ENCODE measurements at places on chromosomes 16 and 17.

DNA sequence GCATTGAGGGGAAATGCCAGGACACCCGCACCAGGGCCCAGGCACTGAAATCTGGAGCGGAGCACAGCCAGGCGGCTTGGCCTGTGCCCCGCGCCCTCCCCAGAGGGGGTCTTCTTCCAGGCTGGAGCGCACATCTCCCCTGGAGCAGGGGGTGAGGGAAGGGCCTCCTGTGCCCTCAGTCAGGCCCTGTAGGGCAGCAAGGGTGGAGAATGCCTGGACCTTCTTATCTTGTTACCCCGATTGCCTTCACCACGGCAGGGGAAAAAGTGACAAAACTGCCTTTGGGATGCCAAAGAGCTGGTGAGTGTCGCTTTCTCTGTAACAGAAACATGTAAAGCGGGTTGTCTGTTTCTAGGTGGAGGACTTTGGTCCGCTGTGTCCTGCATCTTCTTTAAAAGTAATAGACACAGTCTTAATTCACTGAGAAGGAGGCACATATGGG lies 48.3 kb upstream of the BAHCC1 start:
- no peak for DNase-seq

DNA sequence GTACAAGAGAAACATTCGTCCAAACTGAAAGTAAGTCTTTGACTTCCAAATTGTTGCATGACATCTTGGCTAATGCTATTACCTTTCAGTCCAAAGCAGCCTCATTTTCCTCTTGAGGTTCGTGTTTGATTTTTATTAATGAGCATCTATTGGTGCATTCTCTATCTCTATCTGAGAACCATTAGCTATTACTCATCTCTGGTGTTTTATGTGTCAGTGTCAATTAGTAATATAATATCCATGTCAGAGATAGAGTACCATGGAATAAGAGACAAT lies 388.1 kb upstream of the GOT2 start:
- DNase-seq: no peak

DNA sequence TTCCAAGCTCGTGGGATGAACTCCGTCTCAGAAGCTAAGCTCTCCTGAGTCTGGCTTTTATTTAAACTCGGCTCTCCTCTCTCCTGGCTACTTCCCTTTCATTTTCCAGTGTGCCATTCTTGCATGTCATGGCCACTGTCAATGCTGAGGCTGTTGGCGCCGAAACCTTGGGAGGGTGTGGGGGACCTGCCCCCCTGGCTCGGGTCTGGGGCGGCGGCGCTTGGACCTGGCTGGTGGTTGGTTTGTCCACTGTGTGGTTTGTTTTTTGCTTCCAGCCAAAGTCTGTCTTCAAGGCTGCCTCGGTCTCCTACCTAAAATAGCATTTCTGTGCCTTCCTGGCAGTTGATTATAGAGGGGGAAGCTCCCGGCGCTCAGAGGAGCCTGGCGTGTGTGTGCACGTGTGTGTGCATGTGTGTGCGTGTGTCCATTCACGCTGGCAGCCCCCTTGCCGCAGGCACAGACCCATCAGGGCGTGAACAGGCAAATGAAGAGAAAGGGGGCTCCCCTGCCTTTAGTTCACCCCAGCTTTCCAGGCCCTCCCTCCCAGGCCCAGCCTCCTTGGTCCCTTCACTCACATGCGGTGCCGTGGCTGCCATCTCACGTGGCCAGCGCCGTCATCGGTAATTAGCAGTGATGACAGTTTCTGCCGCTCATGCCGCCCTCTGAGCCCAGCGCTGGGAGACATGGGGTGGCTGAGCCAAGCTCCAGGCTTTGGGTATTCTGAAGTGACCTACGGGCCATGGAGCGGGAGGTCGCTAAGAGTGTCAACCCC lies 179.9 kb downstream of the SEC14L1 start:
- no peak for DNase-seq

- no peak for DNase-seq
These were observed 61.2 kb downstream of the TMEM186 start for GRCh38 chr16:8736123-8736668.
